ENCODE measurements at places on chromosomes 13 and 19.

DNA sequence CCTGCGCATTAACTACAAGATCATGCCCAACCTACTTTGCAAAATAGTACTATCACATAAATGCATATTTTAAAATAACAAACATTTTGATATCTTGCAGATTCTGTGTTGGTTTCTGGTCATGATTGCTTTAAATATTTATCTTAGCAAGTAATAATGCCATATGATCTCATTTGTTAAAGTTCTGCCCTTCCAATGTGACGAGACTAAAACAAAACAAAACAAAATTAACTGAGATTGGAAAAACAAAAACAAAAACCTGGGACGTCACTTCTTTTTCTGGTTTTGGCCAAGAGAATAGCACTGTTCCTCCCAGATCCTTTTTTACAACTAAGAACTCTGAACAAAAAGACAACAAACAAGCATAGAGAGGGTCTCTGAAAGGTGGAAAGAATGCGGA is 436.3 kb downstream of the DACH1 start:
- DNase-seq: no peak

- no peak for DNase-seq
Measured at GRCh38 chr13:64206430-64207225, 2791.0 kb upstream of the PCDH20 start.

- no peak for DNase-seq
Measured at GRCh38 chr13:26600343-26600742, 42.9 kb downstream of the WASF3 start.

GRCh38 chr13:109509154-109509900 is 277.1 kb downstream of the IRS2 start:
- DNase-seq: no peak

GRCh38 chr19:31111741-31112140 is 237.5 kb downstream of the TSHZ3 start:
- DNase-seq: no peak

DNA sequence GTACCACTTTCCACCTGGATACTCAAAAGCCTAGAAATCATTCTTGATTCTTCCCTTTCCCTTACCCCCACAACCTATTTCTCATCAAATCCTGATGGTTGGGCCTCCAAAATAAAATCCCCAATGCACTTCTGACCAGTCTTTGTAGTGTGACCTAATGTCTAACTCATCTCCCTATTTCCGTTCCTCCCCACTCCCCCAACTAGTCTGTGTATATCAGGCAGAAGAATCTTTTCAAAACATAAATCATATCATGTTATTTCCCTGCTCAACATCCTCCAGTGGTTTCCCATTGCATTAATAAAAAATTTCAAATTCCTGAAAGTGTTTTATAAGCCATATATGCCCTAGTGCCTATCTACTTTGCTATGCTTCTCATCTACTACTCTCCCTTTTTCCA is 17.7 kb downstream of the CCDC122 start:
- no peak for DNase-seq

DNA sequence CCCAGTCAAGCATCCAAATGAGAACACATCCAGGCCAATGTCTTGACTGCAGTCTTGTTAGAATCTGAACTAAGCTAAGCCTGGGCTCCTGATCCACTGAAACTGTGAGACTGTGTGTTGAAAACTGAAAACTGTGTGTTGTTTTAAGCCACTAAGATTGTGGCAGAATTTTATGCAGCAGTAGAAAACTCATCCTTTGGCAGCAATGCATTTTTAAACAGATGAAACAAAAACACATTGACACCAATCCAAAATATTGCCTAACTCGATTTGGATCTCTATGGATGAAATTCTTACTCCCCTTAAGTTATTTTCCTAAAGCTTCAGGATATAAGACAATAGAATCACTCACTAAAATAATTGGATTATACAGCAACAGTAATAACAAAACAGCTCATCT is 202.3 kb upstream of the KLF12 start:
- no peak for DNase-seq

DNA sequence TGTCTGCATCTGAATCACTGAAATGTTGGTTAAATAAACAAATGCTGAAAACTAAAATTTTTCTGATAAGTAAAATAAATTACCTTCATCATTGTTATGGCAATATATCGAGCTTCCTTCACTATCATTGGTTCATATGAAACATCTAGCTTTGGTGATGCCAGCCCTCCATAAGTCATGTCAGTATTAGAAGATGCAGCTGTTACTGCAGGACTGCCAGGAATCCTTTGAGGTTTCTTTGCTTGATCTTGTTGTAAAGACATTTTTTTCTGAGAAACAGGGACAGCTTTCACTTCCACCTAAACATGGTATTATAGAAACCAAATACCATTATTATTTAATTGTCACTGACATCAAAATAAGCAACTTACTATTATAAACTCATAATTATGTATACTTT is 123.7 kb upstream of the FBXL3 start:
- DNase-seq: no peak

DNA sequence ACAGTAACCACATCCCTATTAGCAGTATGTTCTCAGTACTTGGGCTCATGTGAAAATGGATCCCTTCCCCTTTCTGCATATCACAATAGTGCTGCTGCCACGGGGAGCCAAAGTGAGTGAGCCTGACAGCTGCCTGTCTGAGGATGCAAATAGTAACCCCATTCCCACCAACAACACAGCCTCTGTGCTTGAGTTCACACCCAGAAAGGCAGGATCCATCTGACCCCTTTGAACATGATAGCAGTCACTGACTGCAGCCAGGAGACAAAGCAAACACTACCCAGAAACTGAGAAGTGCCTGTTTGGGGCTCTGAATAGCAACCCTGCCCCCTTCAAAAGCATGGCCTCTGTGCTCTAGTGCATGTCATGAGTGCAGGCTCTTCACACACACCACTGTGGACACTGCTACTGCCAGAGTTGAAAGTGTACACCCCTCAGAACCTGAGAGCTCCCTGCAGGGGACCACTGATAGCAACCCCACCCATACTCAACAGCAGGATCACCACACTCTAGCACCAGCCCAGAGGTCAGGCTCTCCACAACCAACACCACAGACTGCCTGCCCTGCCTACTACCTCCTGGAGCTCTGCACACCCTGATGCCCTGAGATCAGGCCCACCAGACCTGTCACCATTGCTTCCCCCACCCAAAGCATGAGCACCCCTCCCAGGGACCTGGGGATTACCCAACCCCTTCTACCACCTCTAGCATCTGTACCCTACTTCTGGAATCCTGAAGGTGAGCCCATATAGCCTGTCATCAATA is 1563.5 kb upstream of the PRR20A start:
- DNase-seq: no peak

GRCh38 chr19:19405971-19406877 is 749 bp downstream of the GATAD2A start:
- DNase-seq: peak; percentile 59

GRCh38 chr19:6521718-6522646 is 8.8 kb upstream of the TNFSF9 start:
- DNase-seq: peak; percentile 59

Measured in natural killer cell (primary cell).